ENCODE measurements at places on chromosomes 1 and 21. TPM values are rescaled to one million over a fixed set of nuclear protein-coding genes. Genes with fewer than 3 reads are reported as not detected.
A peak's percentile ranks its signal among the peaks of the same experiment; 100 is the strongest.

Gene PTPN22
- total RNA-seq, result 0.29 TPM

Gene OR6K3
- total RNA-seq, result not detected

Gene FMO4
- total RNA-seq, result 1.2 TPM

Gene C1orf141
- total RNA-seq, result not detected

Gene GORAB
- 5.3 TPM for total RNA-seq

GRCh38 chr1:60895701-60896100 is 186.7 kb upstream of the NFIA start:
- H3K27me3 ChIP-seq, result no peaks in the 10 kb centered on the region
- H3K36me3 ChIP-seq, result no peaks in the 10 kb centered on the region
- H3K4me3 ChIP-seq, result no peak overlapping the region

GRCh38 chr1:89927049-89927448 is 67.9 kb upstream of the ZNF326 start:
- no peaks in the 10 kb centered on the region for H3K36me3 ChIP-seq
- no peaks in the 10 kb centered on the region for H3K27me3 ChIP-seq
- H3K4me1 ChIP-seq, result no peaks in the 10 kb centered on the region
- no peak overlapping the region for H3K4me3 ChIP-seq

DNA sequence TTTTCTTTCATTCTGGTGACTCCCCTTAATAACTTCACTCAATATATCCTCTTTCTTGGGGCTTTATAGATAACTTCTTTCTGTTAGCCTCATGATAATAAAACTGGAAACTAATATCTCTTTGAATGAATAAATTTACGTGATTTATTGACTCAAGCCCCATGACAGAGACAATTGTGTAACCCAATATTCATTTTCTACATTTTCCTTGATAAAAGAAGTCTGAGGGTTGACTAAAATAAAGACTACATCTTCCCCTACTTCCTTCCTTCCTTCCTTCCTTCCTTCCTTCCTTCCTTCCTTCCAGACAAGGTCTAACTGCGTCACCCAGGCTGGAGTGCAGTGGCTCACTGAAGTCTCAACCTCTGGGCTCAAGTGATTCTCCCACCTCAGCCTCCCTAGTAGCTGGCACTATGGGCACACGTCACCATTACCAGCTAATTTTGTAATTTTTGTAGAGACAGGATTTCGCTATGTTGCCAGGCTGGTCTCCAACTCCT is 85.1 kb downstream of the CYYR1 start:
- H3K36me3 ChIP-seq, result no peaks in the 10 kb centered on the region
- no peak overlapping the region for H3K4me3 ChIP-seq
- no peaks in the 10 kb centered on the region for H3K4me1 ChIP-seq
- no peak for DNase-seq

- H3K27ac ChIP-seq, result no peak overlapping the region
- DNase-seq, result no peak
- peaks cover 53% of the 10 kb centered on the region for H3K36me3 ChIP-seq
- no peaks in the 10 kb centered on the region for H3K27me3 ChIP-seq
- H3K4me3 ChIP-seq, result no peak overlapping the region
These were observed 20.0 kb upstream of the WARS2 start for GRCh38 chr1:119160409-119160808.

GRCh38 chr21:42747276-42747701 is 93.9 kb downstream of the PDE9A start:
- no peaks in the 10 kb centered on the region for H3K36me3 ChIP-seq
- H3K4me1 ChIP-seq, result peaks cover 70% of the 10 kb centered on the region

DNA sequence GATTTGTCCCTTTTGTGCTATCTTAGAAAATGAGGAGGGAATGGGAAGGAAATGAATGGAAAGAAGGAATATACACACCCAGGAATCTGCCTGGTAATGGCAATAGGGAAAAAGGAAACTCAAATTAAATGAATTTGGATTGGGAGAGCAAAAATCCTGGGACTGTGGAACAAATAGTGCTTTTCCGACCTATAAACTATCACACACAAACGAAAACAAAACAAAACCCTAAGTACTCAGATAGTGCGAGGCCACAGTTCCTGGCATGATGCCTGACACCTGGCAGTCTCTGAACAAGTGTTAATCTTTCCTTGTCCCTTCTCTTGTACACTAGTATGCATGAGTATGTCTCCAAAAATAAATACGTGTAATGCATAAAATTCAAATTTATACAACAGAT is 319.8 kb upstream of the SPAG17 start:
- H3K36me3 ChIP-seq, result no peaks in the 10 kb centered on the region
- no peak overlapping the region for H3K27ac ChIP-seq
- H3K4me3 ChIP-seq, result no peak overlapping the region

- no peaks in the 10 kb centered on the region for H3K4me1 ChIP-seq
- DNase-seq, result no peak
- H3K27me3 ChIP-seq, result no peaks in the 10 kb centered on the region
- no peak overlapping the region for H3K27ac ChIP-seq
These were observed 2.8 kb upstream of the CD1C start for GRCh38 chr1:158286941-158287346.

DNA sequence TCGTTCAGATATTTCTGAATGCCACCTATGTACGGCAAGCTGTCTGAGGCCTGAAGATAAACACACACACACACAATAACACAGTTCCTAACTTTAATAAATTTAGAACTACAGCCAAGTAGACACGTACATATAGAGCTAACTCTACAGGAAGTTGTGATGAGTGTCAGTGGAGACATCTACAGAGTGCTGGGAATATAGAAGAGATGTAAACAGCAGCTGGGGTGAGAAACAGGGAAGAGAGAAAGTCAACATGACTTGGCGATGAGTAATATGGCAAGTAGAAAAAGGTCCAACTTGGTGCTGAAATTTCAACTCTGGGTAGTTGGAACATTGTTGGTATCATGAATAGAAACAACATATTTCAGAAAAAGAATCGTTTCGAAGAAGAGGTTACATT is 206.5 kb downstream of the ZP4 start:
- H3K27ac ChIP-seq, result no peak overlapping the region
- no peaks in the 10 kb centered on the region for H3K27me3 ChIP-seq
- peaks cover 10% of the 10 kb centered on the region for H3K4me1 ChIP-seq
- H3K36me3 ChIP-seq, result no peaks in the 10 kb centered on the region
- no peak for DNase-seq

- DNase-seq, result no peak
- no peak overlapping the region for H3K4me3 ChIP-seq
- no peak overlapping the region for H3K27ac ChIP-seq
- H3K36me3 ChIP-seq, result no peaks in the 10 kb centered on the region
These were observed 411.0 kb upstream of the NEGR1 start for GRCh38 chr1:72693376-72693775.

- H3K27me3 ChIP-seq, result no peaks in the 10 kb centered on the region
- H3K27ac ChIP-seq, result no peak overlapping the region
- peaks cover 46% of the 10 kb centered on the region for H3K4me1 ChIP-seq
- H3K4me3 ChIP-seq, result no peak overlapping the region
- DNase-seq, result no peak
- no peaks in the 10 kb centered on the region for H3K36me3 ChIP-seq
These were observed 14.7 kb downstream of the CLSTN1 start for GRCh38 chr1:9809100-9809510.

DNA sequence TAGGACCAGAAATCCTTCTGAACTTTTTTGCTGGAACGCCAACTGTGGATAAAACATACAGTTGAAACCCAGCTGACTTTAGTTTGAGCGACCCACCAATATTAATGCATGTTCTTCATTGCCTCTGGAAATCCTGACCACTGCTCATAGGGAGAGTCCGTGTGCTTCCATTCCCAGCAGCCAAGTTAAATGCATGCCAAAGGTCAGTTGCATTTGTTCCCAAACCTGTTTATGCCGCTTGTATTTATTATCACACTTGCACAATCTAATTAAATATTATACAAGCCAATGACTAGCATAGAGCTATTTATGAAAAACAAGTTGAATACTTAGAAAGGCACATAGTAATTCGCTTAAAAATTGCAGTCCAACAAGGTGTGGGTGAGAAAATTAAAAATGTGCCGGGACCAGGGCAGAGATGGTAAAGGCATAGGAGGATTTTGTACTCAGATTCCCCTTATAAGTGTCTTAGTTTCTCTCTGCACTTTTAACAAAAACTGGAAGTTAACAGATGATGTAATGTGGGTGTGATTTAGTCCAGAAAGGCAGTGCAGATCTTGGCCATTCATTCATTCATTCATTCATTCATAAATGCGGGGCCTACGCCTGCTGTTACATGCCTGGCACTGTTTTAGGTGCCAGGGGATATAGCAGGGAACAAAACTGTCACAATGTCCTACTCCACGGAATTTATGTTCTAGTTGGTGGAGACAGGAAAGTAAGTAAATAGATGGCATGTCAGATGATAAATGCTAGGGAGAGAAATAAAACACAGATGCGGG is 99.7 kb downstream of the PRDM2 start:
- peaks cover 3% of the 10 kb centered on the region for H3K4me1 ChIP-seq
- no peak overlapping the region for H3K4me3 ChIP-seq
- no peak for DNase-seq
- no peak overlapping the region for H3K27ac ChIP-seq

DNA sequence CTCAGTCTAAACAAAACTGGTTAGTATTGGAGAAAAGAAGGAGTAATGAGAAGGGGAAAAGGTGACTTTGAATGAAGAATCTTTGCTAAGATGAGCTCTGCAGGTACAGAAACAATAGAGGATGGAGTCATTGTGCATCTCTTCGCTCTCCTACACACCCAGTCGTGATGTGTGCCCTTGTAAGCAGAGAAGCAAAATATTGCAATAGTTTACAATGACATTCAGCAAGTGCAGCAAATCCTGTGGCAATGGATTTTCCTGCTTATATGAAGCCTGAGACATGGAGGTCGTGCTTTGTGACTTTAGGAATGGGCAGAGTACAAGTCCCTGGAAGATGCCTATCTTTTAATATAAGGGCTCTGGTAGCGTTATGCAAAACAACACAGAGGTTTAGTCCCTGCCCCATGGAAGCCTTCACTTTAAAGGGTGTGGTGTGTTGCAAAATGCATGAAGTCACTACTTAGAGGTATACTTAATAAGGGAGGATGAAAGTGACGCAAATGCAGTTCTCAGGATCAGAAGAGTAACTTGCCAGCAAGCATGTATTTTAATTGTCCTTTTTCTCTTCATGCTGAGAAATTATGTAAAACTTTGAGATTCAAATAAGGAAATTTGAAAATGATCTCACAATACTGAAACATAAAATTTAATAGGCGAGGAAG is 88.0 kb upstream of the IVNS1ABP start:
- no peak for DNase-seq
- H3K4me3 ChIP-seq, result no peak overlapping the region
- no peaks in the 10 kb centered on the region for H3K4me1 ChIP-seq
- no peaks in the 10 kb centered on the region for H3K36me3 ChIP-seq

- no peak overlapping the region for H3K27ac ChIP-seq
- H3K27me3 ChIP-seq, result peaks cover 17% of the 10 kb centered on the region
- H3K36me3 ChIP-seq, result no peaks in the 10 kb centered on the region
- no peaks in the 10 kb centered on the region for H3K4me1 ChIP-seq
- H3K4me3 ChIP-seq, result no peak overlapping the region
These were observed 18.0 kb upstream of the TRIM17 start for GRCh38 chr1:228434689-228435088.

GRCh38 chr21:16473988-16474387 is 744.2 kb downstream of the USP25 start:
- H3K36me3 ChIP-seq, result no peaks in the 10 kb centered on the region
- H3K27ac ChIP-seq, result no peak overlapping the region
- H3K4me3 ChIP-seq, result no peak overlapping the region
- DNase-seq, result no peak
- no peaks in the 10 kb centered on the region for H3K27me3 ChIP-seq
- peaks cover 7% of the 10 kb centered on the region for H3K4me1 ChIP-seq

- DNase-seq, result no peak
- no peaks in the 10 kb centered on the region for H3K36me3 ChIP-seq
- H3K4me3 ChIP-seq, result peak overlapping the region; percentile 91
- H3K4me1 ChIP-seq, result peaks cover 64% of the 10 kb centered on the region
These were observed 54.6 kb upstream of the ECE1 start for GRCh38 chr1:21344750-21345443.
